ENCODE measurements at places on chromosomes 16 and 17.
A peak's percentile ranks its signal among the peaks of the same experiment; 100 is the strongest.

DNA sequence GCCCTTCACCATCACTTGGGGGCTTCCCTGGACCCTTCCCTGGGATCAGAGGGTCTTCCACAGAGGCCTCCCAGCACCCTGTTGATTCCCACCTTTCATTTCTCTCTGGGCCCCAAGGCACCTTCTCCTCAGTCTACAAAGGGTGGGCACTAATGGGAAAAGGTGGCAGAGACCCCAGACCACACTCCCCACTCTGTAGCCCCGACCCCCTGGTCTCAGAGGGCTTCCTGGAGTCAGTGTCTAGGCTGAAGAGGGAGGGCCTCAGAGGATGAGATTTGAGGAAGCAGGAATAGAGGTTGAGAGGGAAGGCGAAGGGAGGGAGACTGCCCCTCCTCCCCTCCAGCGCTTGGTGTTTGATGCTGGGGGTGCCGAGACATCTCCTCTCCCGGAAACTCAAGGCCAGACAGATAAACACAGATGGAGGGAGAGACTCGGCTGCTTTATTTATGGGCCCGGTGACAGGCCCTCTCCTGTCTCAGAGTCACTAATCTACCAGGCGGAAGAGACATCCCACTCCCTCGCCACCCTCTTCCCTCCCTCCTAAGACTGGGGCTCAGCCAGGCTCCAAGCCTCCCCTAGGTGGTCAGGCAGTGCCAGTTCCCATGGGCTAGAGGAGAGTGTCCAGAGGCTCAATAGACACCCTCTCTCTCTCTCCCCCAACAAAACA lies 18.5 kb upstream of the SP2 start:
- DNase-seq, result no peak

DNA sequence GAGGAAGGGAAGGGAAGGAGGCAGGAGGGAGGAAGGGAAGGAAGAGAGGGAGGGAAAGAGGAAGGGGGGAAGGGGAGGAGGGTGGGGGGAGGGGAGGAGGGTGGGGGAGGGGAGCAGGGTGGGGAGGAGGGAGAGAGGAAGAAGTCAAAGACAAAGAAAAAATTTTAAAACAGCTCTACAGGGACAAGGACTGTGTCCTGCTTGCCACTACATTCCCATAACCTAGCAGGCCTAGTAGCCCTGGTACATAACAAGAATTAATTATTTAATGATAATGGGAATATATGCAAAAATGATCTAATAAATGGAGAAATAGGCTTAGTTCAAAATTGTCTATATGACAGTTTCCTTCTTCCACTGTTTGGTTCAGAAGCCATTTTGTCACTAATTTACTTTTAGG lies 47.6 kb upstream of the NOG start:
- no peak for DNase-seq

GRCh38 chr16:11613381-11614303 lies 26.9 kb upstream of the LITAF start:
- DNase-seq, result peak; percentile 78

DNA sequence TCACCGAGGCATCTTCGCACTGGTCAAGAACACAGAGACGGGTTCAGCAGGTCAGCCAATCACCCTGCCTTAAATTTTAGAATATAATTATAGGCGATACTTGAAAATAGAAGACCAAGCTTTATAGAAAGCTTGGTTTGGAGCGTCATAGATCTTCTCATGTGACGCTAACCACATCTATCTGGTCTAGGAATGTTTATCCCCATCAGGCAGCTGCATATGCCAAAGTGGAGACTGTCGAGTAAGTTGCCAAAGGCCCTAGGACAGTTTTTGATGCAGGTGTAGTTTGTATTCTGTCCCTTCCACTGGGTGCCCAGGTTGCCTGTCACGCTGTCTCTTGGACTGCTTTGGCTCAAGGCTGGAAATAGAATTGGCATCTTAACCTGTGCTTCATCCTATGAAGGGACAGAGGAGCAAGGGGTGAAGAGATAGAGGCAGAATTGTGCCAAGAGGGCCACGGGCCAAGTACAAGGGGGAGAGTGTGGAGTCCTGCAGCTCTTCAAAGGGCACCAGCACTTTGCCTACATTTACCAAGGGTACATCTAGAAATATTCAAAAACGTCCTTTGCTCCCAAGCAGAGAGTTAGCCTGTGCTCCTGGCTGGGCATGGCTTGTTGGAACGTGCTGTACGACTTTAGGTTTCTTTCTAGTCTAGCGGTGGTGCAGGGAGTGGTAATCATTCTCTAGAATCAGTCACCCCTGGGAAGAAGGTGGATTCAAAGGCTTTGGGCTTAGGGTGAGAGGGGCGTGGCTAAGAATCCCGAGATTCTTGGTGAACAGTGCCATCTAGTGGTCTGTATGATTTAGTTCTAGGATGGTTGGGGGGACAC lies 5.3 kb upstream of the WIPI1 start:
- peak; percentile 72 for DNase-seq

DNA sequence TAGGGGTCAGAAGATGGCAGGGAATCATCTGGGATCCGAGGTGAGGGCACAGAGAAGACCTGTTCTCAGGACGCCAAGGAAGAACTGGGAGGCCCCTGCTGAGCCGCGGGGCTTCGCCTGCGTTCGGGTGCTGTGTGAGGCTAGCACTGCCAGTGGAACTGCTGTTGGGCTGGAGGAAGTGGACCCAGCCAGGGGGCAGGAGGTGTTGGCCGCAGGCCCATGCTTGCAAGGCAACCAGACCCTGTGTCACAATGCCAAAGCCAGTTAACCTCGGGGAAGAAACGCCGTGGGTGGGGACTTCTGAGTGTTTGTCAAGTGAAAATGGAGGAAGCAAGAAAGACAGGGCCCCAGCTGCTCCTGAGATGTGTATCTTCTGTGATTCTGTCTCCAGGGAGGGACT lies 185.5 kb downstream of the LGALS9B start:
- peak; percentile 51 for DNase-seq

- DNase-seq, result no peak
Observed at GRCh38 chr17:78374631-78375274, 3.7 kb upstream of the PGS1 start.

DNA sequence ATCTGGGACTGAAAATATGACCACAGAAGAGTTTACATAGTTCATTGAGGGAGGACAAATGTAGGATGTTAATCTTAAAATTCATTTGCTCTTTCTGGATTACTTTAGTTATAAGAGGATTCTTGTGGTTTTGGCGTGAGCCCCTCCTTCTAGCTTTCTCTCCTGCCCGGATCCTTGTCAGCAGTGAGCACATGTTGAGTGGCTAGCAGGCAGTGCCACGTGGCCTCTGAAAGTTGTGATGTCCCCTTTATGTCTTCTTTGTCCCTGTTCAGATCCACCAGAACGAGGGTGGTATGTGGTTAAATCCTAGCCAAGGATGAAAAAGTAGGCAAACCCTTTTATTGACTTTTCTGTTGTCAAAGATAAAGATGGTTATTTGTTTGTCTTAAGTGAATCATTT lies 83.8 kb downstream of the GNAO1 start:
- no peak for DNase-seq

DNA sequence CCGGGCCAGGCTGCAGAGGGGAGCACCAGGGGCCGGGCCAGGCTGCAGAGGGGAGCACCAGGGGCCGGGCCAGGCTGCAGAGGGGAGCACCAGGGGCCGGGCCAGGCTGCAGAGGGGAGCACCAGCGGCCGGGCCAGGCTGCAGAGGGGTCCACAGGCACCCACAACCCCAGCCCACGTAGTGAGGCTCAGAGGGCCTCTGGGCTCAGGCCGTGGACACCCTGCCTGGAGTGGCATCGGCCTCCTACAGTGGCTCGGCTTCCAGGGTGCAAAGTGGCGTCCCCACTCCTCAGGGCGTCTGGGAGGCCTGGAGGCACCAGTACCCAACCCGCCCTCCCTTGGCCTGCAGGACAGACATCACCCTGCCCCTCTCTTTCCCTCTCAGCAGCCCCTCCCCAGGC lies 9.6 kb downstream of the DOC2B start:
- DNase-seq, result no peak

DNA sequence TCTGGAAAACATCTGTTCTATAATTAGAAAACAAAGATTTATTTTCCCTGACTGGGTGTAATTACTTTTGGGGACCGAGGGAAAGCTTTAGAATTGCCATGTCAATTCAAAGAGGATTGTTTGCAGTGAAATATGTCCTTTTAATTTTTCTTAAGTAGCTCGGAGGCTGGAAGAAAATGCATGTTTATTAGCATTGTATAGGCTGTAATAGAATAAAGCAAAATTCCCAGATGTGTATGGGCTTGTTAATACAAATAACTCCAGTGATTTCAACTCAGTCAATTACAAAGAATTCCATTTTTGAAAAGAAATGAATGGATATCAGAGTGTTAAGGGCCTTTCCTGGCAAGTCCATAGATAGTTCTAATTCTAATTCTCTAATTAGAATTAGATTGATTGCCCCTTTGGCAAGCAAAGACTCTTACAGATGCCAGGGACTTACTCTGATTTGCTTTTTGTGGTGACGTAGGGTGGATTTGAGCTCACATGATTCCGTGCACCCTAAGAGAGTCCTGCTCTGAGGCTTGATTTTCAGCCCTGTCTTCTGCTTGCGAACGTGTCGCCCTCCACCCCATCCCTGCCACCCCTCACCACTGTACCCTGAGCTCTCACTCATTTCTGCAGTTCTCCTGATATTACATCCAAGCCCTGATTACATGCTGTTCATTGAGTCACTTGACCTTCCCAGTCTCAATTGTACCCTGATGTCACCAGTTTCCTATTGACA lies 70.0 kb upstream of the FAM20A start:
- no peak for DNase-seq
